ENCODE measurements at places on chromosomes 4 and X. TPM values are rescaled to one million over a fixed set of nuclear protein-coding genes. Genes with fewer than 3 reads are reported as not detected.

Gene RAB39B
- total RNA-seq = 1.2 TPM

Gene FAM114A1
- total RNA-seq = 80.6 TPM

Gene CLRN2
- total RNA-seq = not detected

Gene EDNRA
- total RNA-seq = 9.7 TPM

Gene RHOXF2
- not detected for total RNA-seq

Gene VSIG4
- 61.5 TPM for total RNA-seq

Gene SFRP2
- total RNA-seq = 34.0 TPM

Gene CPXCR1
- total RNA-seq = not detected

Gene HCCS
- 24.9 TPM for total RNA-seq

Gene ATXN3L
- total RNA-seq = not detected

Gene IL3RA
- 3.8 TPM for total RNA-seq

- DNase-seq = no peak
These were observed 25.4 kb upstream of the EREG start for GRCh38 chr4:74339501-74339900.

DNA sequence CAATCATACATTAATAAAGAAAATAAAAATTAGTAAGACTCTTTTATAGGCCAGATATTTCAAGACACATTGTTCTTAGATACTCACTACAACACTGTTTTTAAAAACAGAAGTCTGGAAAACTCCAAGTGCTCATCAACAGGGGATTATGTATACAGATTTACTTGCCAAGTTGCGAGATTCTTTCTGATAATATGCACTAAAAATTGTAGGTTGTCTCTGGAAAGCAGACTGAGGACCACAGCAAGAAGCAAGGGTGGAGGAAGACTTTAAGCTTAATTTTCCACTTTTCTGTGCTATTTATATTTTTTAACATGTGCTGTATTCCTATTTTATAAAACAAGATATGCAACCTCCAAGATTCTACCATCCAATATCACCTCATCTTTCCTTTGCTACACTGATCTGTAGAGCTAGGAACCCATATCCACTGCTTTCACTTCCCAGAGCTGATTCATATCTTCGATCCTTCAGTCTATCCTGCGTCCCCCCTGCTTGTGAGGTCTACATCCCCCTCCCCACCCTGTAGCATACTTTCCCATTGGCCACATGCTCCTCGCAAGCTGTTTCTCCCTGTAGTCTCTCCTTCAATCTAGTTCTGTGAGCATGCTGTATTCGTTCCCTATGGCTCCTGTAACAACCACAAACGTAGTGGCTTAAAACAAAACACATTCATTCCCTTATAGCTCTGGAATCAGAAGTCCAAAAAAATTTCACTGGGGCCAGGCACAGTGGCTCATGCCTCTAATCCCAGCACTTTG is 15.7 kb downstream of the SOD3 start:
- DNase-seq = no peak

DNA sequence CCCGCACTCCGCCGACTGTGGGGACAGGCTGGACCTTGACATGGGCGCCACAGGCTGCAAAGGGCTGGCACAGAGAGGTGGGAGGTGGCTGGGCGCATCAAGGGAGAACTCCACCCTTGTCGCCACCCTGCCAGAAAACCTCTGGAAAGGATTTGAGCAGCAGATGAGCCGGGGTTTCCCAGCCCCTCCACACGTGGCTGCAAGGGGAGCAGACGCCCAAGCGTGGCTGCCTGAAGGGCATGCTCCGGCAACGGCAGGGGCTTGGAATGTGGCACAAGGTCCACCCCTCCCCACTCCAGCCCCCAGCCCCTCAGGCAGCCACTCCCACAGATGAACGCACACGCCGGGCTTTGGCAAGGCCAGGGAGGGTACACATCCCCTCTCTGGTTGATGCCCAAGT is 4.6 kb downstream of the BGN start:
- no peak for DNase-seq

- peak; percentile 36 for DNase-seq
These were observed 679.9 kb downstream of the RPA4 start for GRCh38 chrX:97563531-97564133.

GRCh38 chr4:137510557-137511265 is 21.6 kb downstream of the PCDH18 start:
- no peak for DNase-seq

GRCh38 chr4:48033825-48034413 is 17.3 kb downstream of the NIPAL1 start:
- DNase-seq = no peak

GRCh38 chr4:152997288-152997687 is 61.2 kb downstream of the FHDC1 start:
- no peak for DNase-seq

DNA sequence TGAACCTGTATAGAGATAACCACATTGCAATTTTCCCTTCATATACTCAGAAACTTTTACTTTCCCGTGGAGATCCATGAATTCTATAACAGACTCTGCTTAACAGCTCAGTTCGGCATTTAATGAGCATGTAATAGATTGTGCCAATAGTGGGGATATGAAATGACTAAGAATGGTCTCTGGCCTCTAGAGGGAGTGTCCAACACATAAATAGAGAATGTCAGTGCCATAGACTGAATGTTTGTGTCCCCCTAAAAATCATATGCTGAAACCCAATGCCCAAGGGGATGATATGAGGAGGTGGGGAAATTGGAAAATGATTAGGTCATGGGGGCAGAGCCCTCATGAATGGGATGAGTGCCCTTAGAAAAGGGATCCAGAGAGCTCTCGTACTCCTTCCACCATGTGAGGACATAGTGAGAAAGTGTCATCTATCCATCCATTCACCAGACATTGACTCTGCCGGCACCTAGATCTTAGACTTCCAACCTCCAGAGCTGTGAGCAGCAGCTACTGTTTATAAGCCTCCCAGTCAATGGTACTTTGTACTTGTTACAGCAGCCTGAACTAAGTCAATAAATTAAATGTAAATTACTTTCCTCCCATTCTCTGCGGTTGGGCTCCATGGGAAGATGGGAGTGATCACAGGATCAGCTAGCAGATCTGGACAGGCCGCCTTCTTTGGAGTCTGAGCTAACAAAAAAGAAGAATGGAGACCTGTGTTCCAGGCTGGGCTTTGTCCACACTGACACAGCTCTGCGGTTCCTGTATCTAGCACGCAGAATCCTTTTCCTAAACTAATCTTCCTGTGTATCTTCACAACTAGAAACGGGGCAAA is 28.1 kb upstream of the HPSE start:
- peak; percentile 26 for DNase-seq

DNA sequence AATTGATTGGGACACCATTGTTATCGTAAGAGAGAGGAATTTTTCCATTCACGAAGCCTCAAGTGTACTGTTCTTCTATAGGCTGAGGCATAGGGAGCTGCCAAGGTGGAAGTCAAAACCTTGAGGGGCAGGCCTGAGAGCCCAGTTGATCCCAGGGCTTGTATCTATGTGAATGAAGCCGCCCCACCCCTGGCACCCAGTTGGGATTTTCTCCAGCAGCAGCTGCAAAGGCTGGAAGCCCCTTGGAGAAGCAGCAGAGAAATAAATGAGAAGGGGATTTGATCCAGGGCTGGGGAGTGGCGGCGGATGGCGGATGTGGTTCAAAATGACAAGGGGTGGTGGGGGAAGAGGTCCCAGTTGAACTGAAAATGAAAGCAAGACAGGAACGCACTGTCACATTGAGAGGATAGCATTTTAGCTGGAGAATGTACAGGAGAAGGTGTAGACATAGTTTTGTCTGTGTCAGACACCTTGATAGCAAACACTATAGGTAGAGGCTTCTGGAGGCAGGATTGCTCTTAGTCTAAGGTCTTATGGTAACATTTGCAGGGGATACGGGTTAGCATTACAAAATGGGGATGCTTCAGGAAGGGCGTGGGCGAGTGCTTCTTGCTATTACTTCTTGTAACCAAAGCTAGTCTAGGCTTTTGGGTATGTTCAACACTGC is 32.6 kb downstream of the DOCK11 start:
- no peak for DNase-seq

- DNase-seq = no peak
These were observed 412.5 kb upstream of the KLHL4 start for GRCh38 chrX:87105131-87105530.

DNA sequence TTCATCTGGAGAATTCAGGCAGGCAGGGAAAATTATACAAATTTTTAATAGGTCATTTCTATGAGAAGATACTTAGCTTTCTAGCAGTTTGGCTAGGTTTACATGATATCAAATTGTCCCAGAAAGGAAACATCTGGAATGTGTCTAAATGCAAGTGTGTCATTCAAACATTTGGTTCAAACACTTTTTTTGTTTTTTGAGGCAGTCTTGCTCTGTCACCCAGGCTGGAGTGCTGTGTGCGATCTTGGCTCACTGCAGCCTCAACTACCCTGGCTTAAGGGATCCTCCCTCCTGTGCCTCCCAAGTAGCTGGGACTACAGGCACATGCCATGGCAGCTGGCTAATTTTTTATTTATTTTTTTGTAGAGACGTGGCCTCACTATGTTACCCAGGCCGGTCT is 31.6 kb downstream of the SPARCL1 start:
- DNase-seq = no peak

GRCh38 chr4:63528256-63528991 is 880.8 kb downstream of the TECRL start:
- no peak for DNase-seq

DNA sequence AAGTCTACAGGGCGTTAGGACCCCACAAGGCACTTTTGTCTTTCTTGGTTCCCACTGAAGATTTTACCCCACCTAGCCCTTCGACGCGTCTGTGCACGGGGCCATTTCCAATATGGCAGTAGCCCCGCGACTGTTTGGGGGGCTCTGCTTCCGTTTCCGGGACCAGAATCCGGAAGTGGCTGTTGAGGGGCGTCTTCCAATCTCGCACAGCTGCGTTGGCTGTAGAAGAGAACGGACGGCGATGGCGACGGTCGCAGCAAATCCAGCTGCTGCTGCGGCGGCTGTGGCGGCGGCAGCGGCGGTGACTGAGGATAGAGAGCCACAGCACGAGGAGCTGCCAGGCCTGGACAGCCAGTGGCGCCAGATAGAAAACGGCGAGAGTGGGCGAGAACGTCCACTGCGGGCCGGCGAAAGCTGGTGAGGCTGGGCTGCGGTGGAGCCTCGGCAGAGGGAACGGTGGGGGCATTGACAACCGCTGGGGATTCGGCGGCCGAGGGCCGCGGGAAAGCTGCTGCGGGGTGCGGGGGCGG is at the start of gene USP11:
Gene USP11, plus strand, starts transcription at position 207 of the 530 bp plus-strand sequence. Its CDS starts 35 bp downstream, at position 242.
- DNase-seq = peak; percentile 43

GRCh38 chr4:158841540-158841939 is 72.7 kb downstream of the FNIP2 start:
- DNase-seq = no peak

DNA sequence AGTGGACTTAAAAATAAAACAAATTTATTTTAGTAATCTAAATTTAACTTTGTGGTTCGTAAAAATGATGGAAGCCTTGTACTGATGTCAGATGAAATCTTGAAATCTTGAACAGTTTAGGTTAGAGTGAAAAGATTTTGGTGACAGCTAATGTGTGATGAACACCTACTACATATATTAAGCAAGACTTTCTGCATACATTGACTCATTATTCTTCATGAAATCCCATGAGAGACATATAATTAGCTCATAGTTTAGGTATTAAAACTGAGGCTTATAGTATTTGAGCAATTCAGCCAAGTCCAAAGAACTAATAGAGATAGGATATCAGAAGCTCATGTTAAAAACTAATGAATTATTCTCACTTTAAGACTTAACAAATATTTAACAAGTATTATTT is 66.9 kb upstream of the PCDH7 start:
- no peak for DNase-seq

- DNase-seq = no peak
These were observed 135.1 kb downstream of the IRS4 start for GRCh38 chrX:108601276-108601675.

GRCh38 chr4:174761451-174761850 is 67.6 kb downstream of the GLRA3 start:
- no peak for DNase-seq
